ENCODE measurements at places on chromosomes 12 and 14. TPM values are rescaled to one million over a fixed set of nuclear protein-coding genes. Genes with fewer than 3 reads are reported as not detected.
A peak's percentile ranks its signal among the peaks of the same experiment; 100 is the strongest.

The HOXC4 gene
- total RNA-seq: 0.56 TPM

The FGF23 gene
- not detected for total RNA-seq

The C12orf54 gene
- total RNA-seq: not detected

The CPNE8 gene
- 2.3 TPM for total RNA-seq

- DNase-seq: no peak
Measured at GRCh38 chr12:112196196-112196875, 71.0 kb downstream of the TRAFD1 start.

DNA sequence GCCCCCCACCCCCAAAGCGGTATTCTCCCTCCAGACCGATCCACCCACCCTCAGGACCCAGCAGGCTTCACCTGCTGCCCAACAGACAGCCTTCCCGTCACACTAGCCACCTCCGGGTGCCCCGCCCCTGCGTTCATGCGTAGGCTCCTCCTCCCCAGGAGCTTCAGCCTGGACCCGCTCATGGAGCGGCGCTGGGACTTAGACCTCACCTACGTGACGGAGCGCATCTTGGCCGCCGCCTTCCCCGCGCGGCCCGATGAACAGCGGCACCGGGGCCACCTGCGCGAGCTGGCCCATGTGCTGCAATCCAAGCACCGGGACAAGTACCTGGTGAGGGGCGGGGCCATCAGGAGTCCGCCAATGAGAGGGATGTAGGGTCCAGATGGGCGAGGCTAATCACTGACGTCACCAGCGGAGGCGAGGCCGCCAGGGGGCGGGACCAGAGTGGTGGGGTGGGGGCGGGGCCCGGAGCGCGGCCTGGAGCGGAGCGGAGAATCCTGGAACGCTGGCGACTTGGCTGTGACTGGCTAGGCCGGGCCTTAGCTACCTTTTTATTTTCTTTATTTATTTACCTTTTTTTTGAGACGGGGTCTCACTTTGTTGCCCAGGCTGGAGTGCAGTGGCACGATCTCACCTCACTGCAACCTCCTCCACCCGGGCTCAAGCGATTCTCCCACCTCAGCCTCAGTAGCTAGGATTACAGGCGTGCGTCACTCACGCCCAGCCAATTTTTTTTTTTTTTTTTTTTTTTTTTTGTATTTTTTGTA is 4.4 kb downstream of the TNS2 start:
- peak; percentile 90 for DNase-seq

DNA sequence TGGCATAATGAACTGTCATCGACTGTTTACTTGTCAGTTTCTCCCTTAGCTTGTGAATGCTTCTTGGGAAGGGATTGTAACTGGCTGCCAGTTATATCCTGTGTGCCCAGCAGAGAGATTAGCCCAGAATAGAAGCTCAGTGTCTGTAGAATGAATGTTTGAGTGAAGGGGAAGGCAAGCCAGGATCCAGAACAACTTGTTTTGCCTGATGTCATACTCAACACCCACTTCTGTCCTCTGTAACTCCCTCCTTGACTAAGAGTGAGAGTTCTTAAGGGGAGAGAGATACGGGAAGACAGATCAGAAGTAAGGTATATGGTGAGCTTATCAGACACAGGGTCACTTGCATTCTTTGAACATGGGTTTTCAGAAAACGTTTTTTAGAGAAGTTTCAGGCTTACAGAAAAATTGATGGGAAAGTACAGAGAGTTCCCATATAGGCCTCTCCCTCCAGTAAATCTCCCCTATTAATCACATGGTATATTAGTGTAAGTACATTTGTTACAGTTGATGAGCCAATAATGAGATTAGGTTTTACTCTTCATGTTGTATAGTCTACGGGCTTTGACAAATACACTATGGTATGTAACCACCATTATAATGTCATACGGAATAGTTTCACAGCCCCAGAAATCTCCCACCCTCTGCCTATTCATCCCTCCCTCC is 5.6 kb upstream of the SPPL3 start:
- DNase-seq: no peak

DNA sequence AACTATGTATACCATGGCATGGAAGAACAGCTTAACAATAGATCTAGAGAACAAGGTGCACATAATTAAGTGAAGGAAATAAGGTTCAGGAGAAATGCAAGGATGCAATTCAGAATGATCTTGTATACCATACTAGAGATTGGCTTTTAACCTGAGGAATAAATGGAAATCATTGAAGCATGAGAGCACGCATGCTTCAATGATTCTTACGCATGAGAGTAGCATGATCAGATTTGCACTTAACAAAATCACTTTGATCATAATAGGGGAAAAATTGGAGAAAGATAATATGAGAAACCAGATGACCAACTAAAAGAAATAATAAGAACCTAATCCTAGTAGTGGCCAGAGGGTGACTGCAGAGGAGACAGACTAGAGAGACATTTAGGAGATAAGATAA is 133.3 kb upstream of the FSCB start:
- DNase-seq: no peak

- no peak for DNase-seq
Measured at GRCh38 chr12:40634517-40635131, 57.6 kb upstream of the CNTN1 start.

DNA sequence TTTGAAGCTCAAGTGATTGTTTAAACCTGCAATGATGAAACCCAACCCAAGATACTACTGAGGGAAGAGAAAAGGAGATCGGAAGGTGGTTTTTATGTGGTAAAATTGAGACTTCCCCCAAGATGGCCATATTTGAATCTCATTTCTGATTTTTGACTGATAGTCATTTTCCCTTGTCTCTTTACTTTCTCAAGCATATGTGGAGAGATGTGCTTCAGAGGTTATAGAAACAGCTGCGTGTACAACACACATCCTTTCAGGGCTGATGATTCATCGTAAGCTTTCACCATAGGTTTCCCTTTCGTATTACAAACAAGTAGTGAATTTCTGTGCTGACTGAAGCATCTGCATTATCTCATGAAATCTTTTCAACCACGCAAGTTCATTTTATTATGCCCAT is 276.2 kb downstream of the EMP1 start:
- no peak for DNase-seq

- DNase-seq: no peak
Measured at GRCh38 chr14:66072190-66073084, 413.7 kb upstream of the CCDC196 start.

GRCh38 chr12:93526786-93527428 is 45.6 kb upstream of the SOCS2 start:
- DNase-seq: no peak

GRCh38 chr14:56815745-56816144 is 5.5 kb upstream of the OTX2 start:
- DNase-seq: no peak
